ENCODE measurements at places on chromosomes 6 and 20.

DNA sequence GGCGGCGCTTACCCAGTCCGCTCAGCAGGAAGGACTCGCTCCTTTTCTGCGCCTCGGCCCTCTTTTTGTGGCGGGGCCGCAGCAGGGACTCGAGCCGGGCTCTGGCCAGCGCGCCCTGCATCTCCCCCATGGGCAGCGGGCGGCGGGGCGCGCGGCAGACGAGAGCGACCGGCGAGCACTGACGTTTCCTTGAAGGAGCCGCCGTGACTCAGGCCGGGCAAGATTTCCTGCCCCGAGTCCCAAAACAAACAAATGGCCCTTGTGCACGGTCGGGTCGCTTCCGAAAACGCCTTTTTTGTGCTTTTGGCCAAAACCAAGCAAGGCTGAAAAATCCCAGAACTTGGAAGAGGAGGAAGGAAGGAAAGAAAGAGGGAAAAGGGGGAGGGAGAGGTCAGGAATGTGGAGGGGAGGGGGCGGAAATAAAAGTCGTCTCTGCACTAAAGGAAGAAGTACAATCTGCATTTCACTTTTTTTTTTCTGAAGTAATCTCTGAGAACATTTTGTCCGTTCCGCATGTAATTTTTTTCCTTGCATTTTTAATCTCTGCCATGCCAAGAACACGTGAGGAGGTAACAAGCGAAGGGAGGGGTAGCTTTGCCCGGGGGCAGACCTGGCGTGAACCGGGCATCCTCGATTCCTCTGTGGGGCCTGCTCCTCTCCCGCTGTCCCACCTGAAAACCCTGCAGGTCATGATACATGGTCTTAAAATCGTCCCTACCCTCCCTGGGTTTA, 123.3 kb upstream of the SLC2A12 start:
- no peak for DNase-seq

DNA sequence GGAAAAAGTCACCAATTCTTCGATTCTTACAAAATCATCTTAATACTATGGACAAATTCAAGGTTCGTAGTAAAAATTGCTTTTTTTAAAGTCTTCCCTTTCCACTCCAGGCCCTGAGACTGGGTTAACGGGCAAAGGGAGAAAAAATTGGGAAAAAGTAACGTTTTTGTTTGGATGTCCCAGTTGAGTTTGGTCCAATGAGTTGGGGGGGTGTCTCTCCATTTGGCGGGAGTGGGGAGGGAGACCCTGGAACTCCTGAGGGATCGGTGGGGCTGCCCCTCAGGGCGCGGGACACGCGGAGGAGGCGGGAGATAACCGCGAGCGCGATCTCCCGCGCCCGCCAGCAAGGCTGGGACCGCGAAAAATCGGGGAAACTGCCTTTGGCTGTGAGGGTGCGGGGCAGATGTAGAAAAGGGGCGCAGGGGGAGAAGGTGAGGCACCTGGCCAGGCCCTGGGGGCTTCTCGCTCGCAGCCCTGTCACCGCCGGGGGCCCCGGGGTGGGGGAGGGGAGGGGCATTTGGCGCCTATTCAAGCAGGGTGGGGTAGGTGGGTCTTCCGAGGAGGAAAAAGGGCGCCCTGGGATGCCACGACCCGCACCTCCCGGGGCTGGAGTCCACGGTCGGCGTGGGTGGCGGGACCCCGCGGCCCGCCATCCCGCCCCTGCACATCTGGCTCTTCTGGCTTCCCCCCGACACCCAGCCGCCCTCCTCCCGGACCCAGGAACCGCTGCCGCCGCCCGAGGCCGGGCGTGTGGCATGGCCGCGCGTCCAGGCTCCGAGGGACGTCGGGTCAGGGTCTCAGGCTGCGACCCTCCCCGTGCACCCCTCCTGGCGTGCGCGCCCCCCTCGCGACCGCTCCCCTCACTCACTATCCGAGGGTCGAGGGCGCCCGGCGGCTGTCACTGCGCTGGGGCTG, 595 bp downstream of the FBXO5 start:
- DNase-seq = no peak

- DNase-seq = peak; percentile 14
Measured at GRCh38 chr6:138765896-138766655, 7.5 kb upstream of the CCDC28A start.

- DNase-seq = peak; percentile 95
Measured at GRCh38 chr20:37202267-37202943, 23.1 kb upstream of the MROH8 start.

GRCh38 chr6:25013246-25013645, 77.5 kb upstream of the RIPOR2 start:
- no peak for DNase-seq

GRCh38 chr6:63563235-63563634, 9.0 kb upstream of the LOC128125822 start:
- DNase-seq = no peak

GRCh38 chr6:75893058-75893775, 144.2 kb downstream of the MYO6 start:
- peak; percentile 76 for DNase-seq

GRCh38 chr6:34587325-34587724, 31.2 kb upstream of the SPDEF start:
- no peak for DNase-seq

DNA sequence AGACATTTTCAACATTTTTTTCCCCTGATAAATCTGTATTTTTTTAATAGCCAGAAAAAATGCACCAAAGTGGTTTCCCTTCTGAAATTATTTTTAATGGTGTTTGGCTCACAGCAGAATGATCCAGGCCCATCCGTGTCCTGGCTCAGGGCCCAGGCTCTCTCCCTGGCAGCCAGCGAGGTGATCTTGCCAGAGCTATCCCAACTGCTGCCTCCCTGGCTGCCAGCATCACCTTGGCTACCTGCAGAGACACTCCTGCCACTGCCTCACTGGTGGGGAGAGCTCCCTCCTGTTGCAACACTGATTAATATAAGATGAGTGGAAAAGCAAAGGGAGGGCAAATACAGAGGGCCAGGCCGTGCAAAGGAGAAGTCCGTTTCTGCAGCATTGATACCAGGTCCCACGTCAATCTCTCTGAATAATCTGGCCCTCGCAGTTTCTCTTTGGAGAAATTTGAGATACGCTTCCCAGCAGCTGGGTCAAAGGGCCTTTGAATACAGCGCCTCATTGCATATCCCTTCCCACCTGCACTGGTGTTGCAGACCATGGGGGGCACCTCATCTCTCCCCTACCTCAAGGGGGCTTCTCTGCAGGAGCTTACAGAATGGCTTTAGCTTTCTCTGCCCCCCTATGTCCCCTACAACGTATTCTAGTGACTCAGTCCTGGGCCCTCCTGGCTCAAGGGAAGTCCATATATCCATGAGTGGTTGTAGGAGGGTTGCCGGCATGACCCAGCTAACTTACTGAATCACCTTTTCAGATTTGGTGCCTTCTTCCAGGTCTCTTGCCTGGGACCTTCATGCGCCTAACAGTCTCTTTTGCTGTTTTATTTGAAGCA, 12.8 kb upstream of the DSTN start:
- no peak for DNase-seq

- DNase-seq = no peak
Measured at GRCh38 chr6:12844284-12845223, 128.0 kb downstream of the PHACTR1 start.

- DNase-seq = no peak
Measured at GRCh38 chr20:29298271-29298590, 1959.2 kb upstream of the DEFB115 start.

GRCh38 chr6:167140589-167141474, 16.9 kb downstream of the GPR31 start:
- no peak for DNase-seq

GRCh38 chr6:45323656-45324224, 4.4 kb upstream of the RUNX2 start:
- DNase-seq = no peak

DNA sequence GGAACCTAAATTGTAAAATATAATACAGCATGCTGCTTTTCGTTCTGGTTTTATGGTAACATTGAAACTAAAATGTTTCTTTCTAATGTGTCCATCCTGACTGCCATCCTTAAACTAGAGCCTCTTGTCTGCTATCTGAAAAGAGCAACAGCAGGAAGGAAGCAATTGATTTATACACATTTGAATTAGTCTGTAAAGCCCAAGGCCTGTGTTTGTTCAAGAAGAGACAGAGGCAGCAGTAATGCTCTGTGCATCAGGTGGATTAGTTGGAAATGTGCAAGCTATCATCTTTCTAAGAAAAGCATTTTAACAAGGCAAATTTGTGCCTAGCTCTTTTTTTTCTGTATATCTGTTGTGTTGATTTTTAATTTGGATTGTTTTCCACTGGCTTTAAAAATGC, 128.6 kb downstream of the SCAF8 start:
- no peak for DNase-seq

DNA sequence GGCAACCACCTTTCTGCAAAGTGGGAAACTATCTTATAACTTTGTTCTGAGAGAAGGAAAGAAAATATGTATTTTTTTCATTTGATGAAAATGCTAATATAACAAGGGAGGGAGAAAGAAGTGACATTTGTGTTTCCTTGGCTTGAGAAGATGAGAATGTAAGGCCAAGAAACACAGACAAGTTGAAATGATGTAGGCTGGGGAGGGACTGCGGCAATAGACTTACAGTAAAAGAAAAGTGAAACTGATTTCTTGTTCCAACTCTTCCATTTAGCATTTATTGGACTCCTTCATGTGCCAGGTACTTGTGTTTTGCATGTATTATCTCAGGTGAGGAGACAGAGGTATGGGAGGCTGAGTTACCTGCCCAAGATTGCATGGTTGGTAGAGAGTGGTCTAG, 130.9 kb downstream of the CARMIL1 start:
- DNase-seq = no peak

Measured in fibroblast of the conjunctiva (primary cell).